Gastroesophageal sphincter (tissue), 4 donors: ENCODE measurements at places on chromosomes 3 and 15. TPM values are rescaled to one million over a fixed set of nuclear protein-coding genes. Genes with fewer than 3 reads are reported as not detected.
A peak's percentile ranks its signal among the peaks of the same experiment; 100 is the strongest.

- ATAC-seq = no peak
Measured at GRCh38 chr3:84522893-84523292, 435.9 kb upstream of the CADM2 start.

MYRIP gene
- 3.8 TPM for total RNA-seq

DNA sequence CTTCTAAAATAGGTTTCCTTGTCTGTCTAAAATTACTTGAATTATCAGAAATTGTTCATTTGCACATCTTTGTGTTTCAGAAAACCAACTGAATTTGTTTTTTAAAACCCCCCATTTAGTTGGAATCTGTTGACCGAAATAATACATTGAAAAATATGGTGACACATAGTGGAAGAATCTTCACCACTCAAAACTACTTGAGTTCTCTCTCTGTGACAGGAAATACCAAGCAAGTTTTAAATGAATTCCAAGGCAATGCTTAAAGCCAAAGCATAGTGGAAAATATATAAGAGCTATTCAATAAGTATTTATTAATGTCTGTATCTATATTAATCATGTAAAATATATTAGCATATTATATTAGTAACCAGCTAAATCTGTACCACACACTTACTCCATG, 224.9 kb upstream of the COL8A1 start:
- ATAC-seq = no peak

GRCh38 chr3:143529018-143529478, 319.2 kb downstream of the SLC9A9 start:
- ATAC-seq = peak; percentile 50

- ATAC-seq = no peak
Measured at GRCh38 chr3:133424937-133425869, 25.3 kb downstream of the BFSP2 start.

TF gene
- total RNA-seq = 1.1 TPM

GRCh38 chr3:55000953-55001352, 73.1 kb upstream of the LRTM1 start:
- ATAC-seq = no peak

- ATAC-seq = no peak
Measured at GRCh38 chr15:77075528-77075927, 4.6 kb upstream of the TSPAN3 start.

DNA sequence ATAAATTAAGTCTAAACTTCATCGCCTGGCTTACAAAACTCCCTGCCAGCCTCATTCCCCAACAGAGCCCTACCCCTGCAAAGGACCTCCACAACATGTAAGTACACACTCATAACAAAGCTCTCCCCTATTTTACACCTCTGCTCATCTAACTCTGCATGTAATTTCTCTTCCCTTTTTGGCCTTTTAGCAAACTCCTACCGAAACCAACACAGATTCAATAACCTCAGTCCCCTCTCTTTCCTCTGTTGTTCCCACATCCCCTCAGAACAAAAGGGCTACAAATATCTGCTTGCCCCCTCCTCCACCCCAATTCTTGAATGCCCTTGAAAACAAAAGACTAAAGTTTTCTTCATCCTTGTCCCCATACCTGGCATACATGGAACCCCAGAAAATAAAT, 662 bp downstream of the UBL7 start:
- ATAC-seq = no peak

MORC1 gene
- total RNA-seq = not detected

TERC gene
- 28.3 TPM for total RNA-seq

GRCh38 chr3:73999501-73999900, 374.8 kb upstream of the PDZRN3 start:
- no peak for ATAC-seq

GRCh38 chr15:77015646-77016320, 20.9 kb downstream of the PSTPIP1 start:
- ATAC-seq = no peak

DNA sequence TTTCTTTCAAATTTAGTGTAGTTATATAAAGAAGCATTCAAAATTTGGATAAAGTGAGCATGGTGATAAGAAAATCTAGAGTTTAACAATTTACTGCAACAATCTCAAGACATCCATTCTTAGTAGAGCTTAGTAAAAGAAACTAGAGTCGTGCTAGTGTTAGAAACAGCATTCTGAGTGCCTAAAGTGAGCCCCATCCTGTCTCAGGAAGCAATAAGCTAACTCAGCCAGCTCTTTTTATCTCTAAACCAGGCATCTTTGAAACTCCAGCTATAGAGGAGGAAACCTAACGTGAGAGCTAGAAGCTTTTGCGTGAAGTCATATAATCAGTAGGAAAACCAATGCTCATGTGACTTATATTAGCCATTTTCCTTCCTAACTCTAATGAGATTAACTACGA, 1187.1 kb upstream of the EPHA6 start:
- no peak for ATAC-seq

CSPG4 gene
- total RNA-seq = 136 TPM

RTP3 gene
- not detected for total RNA-seq

SLC6A1 gene
- total RNA-seq = 0.62 TPM

DNA sequence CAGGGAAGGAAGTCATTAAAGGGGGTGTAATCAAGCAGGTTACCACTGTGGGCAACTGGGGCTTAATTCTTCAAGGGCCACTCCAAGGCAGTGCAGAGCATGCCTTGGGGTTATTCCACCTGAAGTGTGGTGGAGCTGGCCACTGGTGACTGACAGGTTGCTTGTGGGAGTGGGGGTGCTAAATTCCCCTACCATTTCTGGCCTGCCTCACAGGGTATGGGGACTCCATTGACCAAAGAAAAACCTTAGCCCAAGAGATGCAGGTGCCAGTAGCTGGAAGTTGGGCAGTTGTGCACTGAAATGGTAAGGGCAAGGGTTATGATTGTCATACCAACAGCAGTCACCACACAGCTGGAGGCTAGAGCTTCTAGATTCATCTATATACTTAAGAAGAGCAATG, 93.4 kb downstream of the ZNF621 start:
- ATAC-seq = no peak

GRCh38 chr3:165712382-165712781, 124.8 kb downstream of the BCHE start:
- no peak for ATAC-seq

DNA sequence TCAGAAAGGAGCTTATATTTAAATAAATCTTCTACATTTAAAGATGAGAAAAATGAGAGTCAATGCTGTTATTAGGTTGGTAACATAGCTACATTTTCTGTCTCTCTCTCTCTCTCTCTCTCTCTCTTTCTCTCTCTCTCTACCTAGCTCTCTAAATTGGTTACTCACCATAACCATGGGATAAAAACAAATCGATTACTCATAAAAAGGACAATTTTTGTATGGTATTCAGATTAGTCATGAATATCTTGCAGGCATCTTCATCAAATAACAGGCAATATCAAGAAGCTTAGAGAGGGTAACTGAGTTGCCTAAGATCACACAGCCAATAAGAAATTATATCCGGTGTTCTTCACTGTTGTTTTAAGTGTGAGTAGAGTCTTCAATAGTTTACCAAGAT, 81.8 kb upstream of the ALCAM start:
- ATAC-seq = no peak

- ATAC-seq = no peak
Measured at GRCh38 chr15:71612869-71613268, 197.5 kb upstream of the NR2E3 start.

DNA sequence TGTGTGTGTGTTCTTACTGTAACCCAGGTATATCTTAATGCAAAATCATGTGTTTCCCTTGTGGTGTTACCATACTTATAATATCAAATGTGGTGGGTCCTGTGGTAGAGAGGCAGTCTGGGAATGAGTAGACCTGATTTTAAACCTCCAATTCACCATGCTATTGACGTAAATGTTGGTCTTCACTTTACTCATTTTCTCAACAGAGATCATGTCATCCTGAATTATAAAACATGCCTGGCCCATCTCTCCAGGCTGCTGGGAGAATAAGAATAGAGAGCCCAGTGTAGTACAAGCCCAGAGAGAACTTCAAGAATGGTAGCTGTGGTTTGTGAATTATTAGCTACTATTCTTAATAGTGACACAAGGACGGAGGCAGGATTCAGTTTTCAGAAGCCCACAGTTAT, 88.1 kb downstream of the MBNL1 start:
- ATAC-seq = no peak

DNA sequence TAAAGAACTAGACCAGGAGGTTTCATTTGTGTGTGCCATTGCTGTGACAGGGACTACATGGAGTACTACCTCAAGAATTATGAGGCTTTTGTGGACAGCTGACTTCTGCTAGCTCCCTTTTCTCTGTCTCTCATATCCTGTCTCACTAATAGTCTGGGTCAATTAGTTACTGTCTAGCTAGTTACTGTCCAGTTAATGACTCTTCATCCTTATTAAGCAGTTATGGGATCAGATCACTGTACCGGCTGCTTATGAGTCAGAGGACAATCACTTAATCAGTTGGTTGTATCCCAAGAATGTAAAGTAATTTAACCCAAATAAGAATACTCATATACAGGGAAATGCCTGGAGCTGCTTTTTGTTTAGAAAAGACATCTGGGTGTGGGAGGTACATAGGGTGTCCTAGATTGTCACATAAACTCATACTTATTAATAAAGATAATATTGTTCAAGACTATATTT, 158.0 kb downstream of the CDIN1 start:
- ATAC-seq = no peak

PLSCR2 gene
- total RNA-seq = not detected

DNA sequence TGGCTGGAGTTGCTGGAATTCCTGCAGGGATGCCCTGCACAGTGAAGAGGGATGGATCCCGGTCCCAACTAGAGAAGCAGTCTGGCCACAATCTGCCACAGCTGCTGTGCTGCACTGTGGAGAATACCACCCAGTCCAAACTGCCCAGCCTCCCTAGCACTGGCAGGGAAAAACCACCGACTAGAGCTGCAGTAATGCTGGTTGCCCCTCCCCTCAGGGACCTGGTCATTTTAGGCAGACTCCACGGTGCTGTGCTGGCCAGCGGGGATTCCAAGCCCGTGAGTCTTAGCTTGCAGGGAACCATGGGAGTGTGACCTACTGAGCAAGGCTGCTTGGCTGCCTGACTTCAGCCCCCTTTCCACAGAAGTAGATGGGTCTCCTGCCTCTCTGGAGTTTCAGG, 478.0 kb upstream of the ATP11B start:
- no peak for ATAC-seq

- ATAC-seq = no peak
Measured at GRCh38 chr3:79255292-79255691, 512.5 kb downstream of the ROBO1 start.

PLOD2 gene
- total RNA-seq = 55.1 TPM

DNA sequence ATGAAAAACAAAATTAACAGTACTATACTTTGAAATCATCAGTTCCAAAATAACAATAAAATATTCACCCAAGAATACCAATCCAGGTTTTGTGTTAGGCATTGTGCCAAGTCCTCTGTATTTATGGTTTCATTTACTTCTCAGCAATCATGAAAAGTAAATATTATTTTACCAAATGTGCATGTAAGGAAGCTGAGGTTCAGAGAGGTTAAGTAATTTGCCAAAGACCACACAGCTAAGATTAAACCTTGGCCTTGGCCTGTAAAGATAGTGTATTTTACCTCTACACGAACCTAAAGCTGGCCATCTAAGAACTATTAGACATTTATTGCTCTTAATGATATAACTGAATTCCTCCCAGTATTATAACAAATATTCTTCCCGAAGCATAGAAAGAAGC, 124.4 kb upstream of the SLC2A2 start:
- ATAC-seq = no peak

GRCh38 chr3:177607589-177607988, 410.3 kb upstream of the TBL1XR1 start:
- ATAC-seq = no peak

KNG1 gene
- total RNA-seq = not detected

MYZAP gene
- 146 TPM for total RNA-seq

SAMMSON gene
- 5.7 TPM for total RNA-seq

NR2F2 gene
- total RNA-seq = 85.8 TPM

TMEM108 gene
- total RNA-seq = 2.7 TPM

DNA sequence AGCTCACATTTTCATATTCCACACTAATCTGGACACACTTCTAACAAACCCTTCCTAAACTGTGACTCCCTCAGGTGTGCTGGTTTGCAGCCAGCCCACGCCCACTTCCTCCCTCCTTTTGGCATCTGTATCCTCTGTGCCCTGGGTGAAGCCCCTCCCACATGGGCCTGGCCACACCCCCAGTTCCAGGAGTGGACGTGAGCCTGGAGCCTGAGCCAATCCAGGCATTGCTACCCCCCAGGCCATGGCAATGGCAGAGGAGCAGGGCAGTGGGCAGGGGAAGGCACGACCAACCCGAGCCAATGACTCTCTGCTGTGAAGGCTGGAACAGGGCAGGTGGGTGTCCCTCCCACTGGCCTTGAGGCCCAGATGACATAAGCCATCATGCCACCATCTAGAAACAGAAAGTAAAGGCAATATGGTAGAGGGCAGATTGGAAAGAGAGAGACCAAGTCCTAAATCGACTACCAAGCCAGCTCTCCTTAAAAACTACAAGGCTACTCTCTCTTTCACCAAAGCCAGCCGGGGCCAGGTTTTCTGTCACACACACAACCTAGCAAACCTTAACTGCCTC, 18.6 kb downstream of the FAM174B start:
- peak; percentile 17 for ATAC-seq

DNA sequence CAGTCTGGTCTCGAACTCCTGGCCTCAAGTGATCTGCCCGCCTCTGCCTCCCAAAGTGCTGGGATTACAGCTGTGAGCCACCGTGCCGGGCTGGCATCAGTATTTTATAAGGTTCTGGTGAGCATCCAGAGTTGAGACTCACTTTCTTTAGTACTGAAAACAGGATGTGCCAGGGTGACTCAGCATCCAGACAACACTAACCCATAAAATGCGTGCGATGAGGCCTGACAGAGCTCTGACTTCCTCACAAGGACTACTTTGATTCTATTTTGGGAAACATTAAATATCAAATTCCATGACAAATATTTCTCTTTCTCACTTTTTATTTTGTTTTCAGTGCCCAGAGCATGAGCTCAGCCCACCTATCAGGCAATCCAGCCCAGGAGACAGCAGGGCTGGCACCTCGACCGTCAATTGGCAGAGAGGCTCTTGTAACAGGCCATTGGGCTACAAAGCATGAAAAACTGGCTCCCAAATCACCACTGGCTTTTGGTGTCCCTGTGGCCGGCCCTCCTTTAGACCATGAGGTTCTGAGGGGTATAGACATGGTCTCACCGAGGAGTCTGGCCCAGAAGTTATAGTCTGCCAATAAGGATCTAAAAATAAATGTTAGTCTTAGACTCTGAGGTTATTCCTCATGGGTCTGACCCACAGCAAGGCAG, 75.0 kb downstream of the FEM1B start:
- peak; percentile 76 for ATAC-seq

GRCh38 chr15:69802432-69802831, 295.3 kb downstream of the TLE3 start:
- ATAC-seq = no peak
